ENCODE measurements at places on chromosomes 3 and 15.

GRCh38 chr3:112366522-112366921 lies 33.6 kb downstream of the CD200 start:
- no peak for DNase-seq

GRCh38 chr3:89912031-89912430 lies 804.6 kb downstream of the EPHA3 start:
- DNase-seq, result no peak

DNA sequence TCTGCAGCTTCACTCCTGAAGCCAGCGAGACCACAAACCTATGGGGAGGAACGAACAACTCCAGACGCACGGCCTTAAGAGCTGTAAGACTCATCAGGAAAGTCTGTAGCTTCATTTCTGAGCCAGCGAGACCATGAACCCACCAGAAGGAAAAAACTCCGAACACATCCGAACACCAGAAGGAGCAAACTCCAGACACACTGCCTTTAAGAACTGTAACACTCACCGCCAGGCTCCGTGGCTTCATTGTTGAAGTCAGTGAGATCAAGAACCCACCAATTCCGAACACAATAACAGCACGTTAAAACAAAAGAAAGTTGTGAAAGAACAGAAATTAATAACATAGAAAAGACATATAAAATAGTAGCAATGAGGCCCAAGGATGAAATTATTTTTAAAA lies 300.5 kb upstream of the MDFIC2 start:
- DNase-seq, result no peak

GRCh38 chr3:133152056-133152455 lies 113.9 kb downstream of the TMEM108 start:
- no peak for DNase-seq

DNA sequence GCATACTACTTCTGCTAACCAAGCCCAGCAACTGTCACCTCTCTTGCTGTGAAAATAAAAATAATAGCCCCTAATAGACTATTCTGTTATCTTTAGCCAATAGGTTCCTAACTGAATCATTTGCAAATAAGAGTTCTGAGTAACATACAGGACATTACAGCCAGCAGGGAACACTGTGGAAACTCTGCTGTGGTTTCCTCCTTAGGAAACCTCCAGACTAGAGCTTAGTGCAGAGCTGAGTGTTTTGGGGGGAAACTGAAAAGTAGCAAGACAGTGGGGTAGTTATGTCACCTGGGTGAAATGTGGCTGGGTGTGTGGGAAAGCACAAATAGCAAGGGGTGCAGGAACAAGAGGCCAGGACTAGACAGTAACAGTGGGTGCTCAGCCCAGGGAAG lies 32.4 kb downstream of the DZIP1L start:
- no peak for DNase-seq

DNA sequence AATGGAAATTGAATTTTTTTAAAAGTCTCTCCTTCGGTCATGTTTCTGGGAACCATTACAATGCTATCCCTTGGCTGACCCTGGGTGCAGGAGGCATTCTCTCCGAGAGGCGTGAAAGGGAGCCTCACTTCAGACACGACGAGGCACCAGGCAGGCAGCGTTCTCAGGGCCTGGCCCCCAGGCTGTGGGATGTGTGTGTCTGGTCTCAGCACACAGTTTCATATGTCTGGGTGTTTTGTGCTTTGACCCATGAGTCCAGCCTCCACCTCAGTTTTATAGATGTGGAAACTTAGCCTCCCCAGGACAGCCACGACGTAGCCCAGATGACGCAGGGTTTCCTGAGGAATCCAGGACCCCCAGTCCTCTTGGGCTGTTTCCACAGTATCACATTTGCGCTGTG lies 34.0 kb downstream of the FGD5 start:
- no peak for DNase-seq

- DNase-seq, result no peak
Observed at GRCh38 chr15:29124581-29125381, 144.8 kb downstream of the NSMCE3 start.

GRCh38 chr3:152943645-152944044 lies 108.7 kb downstream of the P2RY1 start:
- no peak for DNase-seq

- DNase-seq, result no peak
Observed at GRCh38 chr3:178749471-178749870, 213.2 kb downstream of the KCNMB2 start.

- no peak for DNase-seq
Observed at GRCh38 chr3:122572940-122573412, 4.5 kb upstream of the PARP15 start.

DNA sequence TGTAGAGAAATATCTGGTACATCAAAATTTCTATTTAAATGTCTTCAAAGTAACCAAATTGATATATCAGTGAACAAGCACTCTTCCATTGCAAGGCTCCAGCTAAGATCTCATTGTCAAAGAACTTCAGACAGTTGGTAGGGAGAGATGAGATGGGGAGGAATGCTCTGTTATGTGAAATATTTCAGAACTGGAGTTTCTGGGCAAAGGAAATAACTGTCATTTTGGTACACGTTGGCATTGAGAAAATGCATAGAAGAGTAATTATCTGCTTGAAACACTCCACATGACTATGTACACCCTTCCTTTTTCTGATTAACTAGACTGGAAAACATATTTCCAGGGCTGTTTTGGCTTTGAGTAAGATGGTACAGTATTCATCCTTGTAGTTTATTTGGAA lies 297.5 kb upstream of the RASGRP1 start:
- no peak for DNase-seq

DNA sequence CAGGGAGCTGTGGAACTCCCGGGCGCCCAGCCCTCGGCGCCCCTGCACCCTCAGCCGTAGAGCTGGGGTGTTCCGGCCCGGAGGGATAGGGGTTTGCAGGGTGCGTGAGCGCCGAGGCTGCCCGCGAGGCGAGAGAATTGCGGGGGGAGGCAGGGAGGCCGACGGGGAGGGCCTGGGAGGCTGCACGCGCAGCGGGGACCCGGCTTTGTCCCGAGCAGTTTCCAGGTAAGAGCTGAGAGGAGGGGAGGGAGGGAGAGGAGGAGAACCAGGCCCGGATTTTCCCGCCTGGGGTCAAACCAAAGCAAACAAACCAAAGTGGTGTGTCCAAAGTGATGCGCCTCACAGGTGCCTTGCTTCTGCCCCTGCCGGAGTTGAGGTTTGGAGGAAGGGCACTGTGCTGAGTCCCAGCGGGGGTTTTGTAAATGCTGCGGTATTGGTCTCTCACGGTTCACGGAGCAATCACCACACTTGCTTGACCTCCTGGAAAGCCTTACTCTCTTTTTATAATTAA lies 146.4 kb downstream of the TJP1 start:
- DNase-seq, result no peak

GRCh38 chr3:8931342-8931741 lies 31.9 kb downstream of the RAD18 start:
- no peak for DNase-seq

- no peak for DNase-seq
Observed at GRCh38 chr3:197801891-197802778, 11.1 kb downstream of the LRCH3 start.

GRCh38 chr3:105177576-105177975 lies 189.1 kb upstream of the ALCAM start:
- DNase-seq, result no peak

GRCh38 chr15:28879551-28879950 lies 6.2 kb upstream of the APBA2 start:
- no peak for DNase-seq

DNA sequence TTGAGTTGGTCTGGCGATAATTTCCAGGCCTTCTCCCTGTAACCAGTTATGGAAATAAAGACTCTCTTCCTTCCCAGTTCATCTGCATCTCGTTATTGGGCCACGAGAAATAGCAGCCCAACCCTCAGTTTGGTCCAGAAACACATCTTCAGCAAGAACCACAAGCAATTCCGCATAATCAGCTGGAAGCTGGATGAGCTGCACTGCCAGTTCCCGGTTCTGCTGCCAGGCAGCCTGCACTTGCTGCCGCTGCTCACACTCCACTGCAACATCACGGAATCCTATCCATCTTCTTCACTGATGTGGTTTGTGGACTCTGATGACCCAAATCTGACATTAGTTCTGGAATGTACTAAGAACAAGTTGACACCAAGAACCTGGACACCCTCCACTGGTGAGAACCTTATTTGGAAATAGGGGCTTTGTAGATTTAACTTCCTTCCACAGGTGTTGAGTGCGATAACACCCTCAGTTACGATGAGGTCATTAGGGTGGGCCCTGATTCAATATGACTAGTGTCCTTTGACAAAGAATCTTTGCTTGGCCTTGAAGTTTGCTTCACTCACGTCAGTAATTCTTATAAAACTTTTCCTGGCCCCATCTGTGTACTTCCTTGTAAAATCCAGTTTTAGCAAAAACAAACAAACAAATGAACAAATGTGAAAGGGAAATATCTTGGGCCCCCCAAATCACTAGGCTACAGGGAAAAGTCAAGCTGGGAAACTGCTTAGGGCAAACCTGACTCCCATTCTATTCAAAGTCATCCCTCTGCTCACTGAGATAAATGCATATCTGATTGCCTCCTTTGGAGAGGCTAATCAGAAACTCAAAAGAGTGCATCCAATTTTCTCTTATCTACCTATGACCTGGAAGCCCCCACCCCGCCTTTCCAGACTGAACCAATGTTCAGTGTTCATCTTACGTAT lies 221.9 kb upstream of the PROK2 start:
- no peak for DNase-seq

- DNase-seq, result no peak
Observed at GRCh38 chr3:55897573-55898224, 410.6 kb upstream of the WNT5A start.

- DNase-seq, result no peak
Observed at GRCh38 chr15:70584838-70585706, 178.3 kb downstream of the UACA start.

- DNase-seq, result no peak
Observed at GRCh38 chr3:37054370-37054769, 61.1 kb downstream of the MLH1 start.

DNA sequence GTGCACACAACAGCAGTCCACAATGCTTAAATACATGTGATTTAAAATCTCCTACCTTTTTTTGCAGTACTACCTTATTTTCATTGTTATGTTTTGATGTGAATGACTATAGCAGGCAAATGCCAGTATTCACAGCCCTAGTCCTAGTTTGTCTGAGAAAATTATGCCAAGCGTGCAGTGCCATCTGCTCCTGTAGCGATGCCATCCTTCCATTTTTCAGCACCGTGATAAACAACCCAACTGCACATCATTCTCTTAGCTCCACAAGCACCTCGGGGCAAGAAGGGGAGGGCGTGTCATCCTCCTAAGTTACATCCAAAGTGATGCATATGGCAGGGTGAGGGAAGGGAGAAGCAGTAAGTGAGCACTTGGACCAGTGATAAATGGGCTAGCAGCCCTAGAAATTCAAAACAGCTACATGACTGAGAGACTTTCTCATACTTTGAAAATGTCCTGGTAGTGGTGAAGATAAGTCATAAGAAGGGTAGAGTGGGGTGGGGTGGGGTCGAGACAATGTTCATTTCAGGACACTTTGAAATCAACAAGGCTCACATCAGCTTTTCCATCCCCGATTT lies 198.8 kb downstream of the LSAMP start:
- no peak for DNase-seq

DNA sequence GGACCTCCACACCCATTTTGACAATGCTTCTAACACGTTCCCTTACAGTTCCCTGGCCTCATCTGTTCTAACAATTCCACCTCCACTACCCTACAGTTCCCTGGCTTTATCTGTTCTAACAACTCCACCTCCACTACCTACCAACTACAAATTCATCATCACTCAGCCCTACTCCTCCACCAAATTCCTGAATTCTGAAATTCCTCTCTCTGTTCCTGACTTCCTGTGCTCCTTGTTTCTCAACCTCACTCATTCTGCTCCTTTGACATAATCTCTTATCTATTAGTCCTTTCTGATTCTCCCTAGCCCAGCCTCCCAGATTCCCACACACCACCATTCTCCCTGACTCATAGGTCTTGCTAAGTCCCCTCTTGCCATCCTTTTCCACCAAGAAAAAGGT lies 22.5 kb downstream of the UPK1B start:
- no peak for DNase-seq

DNA sequence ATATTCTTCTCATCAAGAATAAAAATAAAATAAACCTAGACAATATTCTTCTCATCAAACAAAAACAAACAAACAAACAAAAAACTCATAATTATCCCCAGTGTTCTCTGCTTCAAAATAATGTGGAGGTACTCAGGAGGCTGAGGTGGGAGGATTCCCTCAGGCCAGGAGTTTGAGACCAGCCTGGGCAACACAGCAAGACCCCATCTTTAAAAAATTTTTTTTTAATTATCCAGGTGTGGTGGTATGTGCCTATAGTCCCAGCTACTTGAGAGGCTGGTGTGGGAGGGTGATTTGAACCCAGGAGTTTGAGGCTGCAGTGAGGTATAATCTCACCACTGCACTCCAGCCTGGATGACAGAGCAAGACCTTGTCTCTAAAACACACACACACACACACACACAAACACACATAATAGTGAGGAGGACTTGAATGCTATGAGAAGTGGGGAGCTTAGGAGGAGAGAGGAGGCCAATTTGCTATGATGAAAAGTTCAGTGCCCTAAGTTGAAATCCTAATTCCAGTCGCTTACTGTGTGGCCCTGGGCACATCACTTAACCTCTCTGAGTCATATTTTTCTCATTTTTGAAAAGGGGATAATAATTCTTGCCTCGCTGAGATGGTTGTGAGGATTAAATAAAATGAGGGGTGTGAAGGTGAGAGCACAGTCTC lies 35.8 kb upstream of the HERC1 start:
- DNase-seq, result no peak

DNA sequence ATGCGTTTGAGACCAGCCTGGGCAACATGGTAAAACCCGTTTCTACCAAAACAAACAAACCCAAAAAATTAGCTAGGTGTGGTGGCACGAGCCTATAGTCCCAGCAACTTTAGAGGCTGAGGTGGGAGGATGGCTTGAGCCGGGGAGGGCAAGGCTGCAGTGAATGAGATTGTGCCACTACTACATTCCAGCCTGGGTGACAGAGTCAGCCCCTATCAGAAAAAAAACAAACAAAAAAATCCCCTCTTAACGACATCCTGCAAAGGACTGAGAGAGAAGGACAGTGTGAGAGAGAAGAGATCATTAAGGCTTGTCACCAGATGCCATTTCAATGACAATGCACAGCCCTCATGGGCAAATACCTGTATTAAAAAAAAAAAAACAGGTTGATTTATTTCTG lies 266.7 kb upstream of the ATP10A start:
- no peak for DNase-seq

GRCh38 chr15:39934397-39935071 lies 619 bp downstream of the EIF2AK4 start:
- no peak for DNase-seq

GRCh38 chr3:119585208-119585607 lies 5.9 kb downstream of the ADPRH start:
- DNase-seq, result no peak

GRCh38 chr3:138188013-138188730 lies 1.1 kb downstream of the ARMC8 start:
- no peak for DNase-seq

Data from AG04450 (cell line).